Stimulated activated CD4-positive, alpha-beta T cell treated with anti-CD3 and anti-CD28 coated beads, Interleukin-2, amount 100 ng/mL, for 4 hours (primary cell): ENCODE measurements at places on chromosomes 12 and 14.

GRCh38 chr12:51262758-51263177, 7.4 kb downstream of the SMAGP start:
- DNase-seq, result peak; percentile 21

DNA sequence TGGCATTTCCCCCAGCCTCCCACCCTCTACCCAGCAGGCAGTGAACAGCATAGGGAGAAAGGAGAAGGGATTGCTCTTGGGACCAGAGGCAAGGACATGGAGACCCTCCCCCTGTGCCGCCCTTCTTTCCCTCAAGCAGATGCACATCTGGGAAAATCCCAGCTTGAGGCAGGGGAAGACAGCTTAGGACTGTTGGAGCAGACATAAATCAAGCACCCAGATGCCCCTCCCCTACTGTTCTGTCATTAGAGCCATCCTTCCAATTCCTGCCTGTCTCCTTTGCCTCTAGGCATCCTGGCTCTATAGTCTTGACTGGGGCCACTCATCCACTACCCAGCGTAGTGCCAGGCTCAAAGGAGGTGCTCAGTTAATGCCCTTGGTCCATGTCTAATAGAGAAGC, 7.5 kb upstream of the CISTR start:
- DNase-seq, result no peak

DNA sequence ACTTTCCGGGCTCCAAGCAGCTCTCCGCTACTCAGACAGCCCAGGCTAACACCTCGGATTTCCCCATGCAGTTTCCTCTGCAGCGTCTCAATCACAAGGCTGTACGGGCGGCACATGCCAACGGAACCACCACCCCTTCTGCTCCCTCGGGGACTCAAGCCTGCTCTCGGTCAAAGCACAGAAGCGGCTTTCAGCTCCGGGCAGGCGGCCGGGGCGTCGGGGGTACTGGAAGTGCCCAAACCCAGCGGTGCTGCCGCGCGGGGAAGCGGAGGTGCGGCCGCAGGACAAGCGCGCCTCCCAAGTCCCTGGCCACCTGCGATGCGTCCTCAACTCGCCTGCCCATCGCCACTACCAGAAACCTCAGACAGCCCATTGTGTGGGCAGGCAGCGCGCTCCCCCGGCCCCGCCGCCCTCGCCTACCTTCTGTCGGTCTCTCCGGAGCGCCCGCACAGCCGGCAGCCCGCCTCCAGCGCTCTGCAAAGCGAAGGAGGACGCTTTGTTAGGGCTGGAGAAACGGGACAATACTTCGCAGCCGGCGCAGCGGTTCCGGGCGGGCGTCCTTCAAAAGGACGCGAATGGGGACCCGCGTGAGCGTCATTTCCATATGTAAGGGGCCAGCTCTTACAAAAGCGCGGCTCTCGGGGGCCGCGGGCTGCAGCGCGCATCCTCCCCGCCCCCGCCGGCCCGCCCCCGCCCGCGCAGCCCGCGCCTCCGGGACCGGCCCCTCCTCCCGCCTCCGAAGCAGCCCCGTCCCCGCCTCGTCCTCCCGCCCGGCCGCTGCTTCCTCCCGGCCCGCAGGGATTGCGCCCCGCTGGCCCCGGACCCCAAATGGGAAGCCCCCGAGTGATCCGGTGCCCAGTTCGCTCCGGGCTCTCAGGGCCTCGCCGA, 674 bp downstream of the NIN start:
- DNase-seq, result peak; percentile 58

DNA sequence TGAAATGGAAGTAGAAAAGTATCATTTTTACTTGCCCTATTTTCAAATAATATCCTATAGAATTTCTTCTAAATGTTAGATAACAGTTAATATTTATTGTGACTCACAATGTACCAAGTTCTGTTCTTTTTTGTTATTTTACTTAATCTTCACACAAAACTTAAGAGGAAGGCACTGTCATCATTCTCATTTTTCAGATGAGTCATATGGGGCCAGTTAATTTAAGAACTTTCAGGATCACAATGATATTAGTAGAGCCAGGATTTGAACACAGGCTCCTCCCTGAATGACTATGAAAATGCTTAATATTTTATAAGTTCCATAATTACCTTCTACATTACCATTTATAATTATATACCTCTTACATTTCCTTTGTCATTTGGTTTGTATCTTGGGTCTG, 10.4 kb upstream of the TMEM260 start:
- no peak for DNase-seq

GRCh38 chr12:39887856-39888255, 218.0 kb downstream of the SLC2A13 start:
- no peak for DNase-seq

DNA sequence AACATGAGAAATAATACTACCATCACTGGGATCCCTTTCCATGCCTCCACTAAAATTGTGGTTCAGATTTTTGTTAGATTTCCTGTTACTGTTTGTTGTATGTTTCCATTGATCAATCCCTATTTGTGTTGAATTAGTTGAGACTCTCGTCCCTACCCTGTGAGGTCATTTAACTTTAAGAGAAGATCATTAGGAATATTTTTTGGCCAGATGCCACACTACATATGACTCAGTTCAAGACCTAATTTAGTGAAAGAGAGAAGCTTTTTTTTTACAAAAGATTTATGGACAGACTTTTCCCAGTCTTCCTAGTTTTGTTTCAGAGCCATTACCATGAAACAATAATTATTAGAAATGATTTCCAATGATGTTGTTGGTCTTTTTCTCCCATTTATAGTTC, 35.5 kb downstream of the CPSF6 start:
- DNase-seq, result no peak

DNA sequence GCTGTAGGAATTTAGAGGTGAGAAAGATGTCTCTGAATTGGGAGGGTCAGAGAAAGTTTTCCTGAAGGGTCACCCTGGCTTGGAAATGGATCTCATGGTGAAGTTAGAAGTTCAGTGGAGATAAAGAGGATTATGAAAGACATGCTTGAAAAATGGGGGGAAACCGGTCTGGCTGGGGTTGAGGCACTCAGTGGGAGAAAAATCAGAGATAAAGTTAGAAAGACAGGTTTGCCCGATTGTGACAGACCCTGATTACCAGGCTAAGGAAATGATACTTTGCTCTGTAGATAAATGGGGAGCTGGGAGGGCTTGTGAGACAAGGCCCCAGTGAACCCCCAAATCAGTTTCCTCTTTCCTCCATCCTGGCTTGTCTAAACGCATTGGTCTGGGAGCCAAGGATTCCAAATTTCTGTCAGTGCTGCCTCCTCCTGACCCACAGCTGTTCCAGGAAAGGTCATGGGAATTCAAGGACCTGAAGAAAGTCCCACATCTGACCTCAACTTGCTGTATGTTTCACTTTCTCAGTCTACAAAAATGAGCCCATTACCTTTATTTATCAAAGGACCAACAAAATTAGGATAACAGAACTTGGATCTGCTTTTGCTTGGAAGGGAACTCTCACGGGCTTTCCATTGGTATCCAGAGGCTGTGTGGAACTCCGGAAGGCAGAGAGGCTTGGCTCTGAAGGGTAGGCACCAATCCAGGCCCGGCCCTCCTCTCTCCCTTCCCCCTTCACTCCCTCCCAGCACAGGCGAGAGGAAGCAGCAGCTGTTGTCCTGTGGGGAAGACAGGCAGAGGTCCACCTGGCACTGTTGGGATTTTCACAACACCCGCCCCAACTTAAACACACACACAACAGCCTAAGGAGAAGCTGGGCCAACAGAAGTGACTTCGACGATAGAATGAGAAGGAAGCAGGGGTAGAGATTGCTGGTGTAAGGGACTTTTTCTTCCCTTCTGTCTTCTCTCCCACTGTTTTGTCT, 3.4 kb upstream of the RNASE7 start:
- no peak for DNase-seq

DNA sequence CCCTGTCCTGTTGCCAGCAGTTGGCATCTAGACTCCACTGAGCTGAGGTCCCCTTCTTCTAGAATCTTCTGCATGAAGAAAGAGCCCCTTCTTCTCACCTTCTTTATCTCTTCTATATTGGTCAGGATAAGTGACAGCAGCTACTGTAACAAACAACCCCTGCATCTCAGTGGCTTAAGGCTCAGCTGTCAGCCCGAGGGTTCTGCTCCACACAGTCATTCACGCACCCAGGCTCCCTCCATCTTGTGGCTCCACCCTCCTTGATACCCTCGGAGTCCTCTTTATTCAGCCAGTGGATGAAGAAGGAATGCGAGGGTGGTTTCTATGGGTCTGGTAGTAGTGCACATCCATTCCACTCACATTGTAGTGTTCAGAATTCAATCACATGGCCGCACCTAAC, 10.5 kb upstream of the RFLNA start:
- no peak for DNase-seq
